ENCODE measurements at places on chromosomes 2 and 18.

GRCh38 chr18:26919627-26920026, 54.1 kb upstream of the AQP4 start:
- DNase-seq = no peak

- no peak for DNase-seq
These were observed 9.2 kb downstream of the RNMT start for GRCh38 chr18:13735681-13736080.

GRCh38 chr2:8566774-8567468, 114.9 kb upstream of the ID2 start:
- no peak for DNase-seq

GRCh38 chr2:45664635-45665261, 13.3 kb downstream of the PRKCE start:
- no peak for DNase-seq

DNA sequence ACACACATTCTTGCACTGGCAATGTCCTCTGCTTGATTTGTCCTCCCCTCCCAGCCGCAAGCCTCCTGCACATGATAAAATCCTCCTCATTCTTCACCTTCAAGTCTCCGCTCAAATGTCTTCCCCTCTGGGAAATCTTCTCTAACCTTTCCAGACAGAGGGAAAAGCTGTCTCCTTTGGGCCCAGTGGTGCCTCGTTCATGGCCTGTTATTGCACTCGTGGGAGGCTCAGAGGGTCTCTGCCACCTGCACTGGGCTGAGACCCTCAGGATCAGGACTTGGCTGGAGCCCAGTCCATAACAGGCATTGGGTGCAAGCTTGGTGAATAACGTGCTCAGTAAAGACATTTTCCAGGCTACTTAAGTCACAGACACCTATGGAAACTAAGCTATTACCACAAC, 68.6 kb downstream of the PTGR3 start:
- no peak for DNase-seq

- no peak for DNase-seq
These were observed 27.4 kb downstream of the CDK15 start for GRCh38 chr2:201833781-201834180.

GRCh38 chr2:160408959-160409291, 84.7 kb downstream of the RBMS1 start:
- DNase-seq = no peak

DNA sequence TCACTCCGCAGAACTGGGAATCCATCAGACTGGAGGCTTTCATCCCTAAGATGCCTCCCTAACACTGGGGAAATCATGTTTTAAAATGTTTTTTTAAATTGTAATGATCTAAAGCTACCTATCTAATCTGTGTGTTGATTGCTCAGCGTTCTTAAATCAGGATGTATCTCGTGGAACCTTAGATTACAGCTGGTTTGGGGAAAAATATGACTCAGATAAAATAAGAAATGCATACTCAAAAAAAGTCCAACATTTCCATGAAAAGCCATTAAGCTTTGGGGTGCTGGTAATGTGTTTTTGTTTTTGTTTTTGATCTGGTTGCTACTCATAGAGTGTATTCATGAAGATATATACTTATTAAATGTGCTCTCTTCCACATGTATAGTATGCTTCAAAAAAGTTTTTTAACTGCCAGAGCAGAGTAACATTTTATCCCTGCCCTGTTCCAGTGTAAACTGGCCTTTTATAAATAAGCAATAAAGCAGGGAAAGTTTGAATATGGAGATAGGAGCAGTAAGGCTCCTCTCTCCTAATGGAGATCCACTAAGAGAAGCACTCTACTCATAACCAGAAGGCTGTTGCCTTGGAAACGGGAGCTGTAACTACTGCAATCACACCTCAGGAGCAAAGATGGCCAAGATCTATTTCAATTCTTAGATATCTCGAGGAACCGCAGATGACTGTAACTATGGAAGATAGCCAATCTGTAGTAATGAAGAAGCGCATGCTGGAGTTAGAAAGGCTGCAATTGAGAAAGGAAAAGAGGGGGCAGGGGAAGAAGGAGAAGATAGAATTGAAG, 41.6 kb downstream of the ANKRD44 start:
- no peak for DNase-seq

GRCh38 chr2:106105151-106105922, 88.8 kb downstream of the UXS1 start:
- no peak for DNase-seq

DNA sequence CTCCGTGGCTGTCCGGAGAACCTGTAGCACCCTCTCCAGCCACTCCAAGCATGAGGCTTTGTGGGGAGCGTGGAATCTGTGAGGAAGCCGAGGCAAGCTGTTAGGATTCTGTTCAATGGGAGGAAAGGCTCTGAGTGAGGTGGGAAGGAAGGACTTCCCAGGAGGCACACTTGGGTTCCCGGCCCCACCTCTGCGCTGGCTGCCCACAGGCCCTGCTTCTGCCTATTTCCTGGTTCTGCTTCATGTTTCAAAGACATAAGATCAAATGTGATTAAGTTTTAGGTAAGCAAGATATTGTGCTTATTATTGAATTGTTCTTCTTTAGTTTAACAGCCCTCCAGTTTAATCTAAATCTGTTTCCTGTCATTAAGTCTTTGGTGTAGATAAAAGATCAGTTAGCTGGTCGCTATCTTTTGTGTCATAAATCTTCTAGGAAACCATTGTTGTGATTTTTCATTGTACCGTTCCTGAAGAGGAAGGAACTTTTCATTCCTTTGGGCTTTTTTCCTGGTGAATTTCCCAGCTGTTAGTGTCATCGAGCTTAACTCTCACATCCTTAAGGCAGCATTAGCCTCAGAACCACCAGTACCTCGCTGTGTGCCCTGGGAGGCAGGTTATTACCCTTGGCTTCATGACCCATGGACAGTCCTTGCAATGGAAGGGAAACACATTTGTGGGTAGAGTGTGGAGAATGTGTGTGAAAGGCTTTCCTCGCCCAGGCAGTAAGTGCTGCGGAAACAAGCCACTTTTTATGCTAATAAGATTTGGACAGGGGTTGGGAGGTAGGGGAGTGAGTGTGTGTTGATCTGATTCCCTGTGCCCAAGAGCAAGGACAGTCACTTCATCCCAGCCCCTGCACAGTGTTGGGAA, 61.9 kb upstream of the ALPP start:
- DNase-seq = no peak

DNA sequence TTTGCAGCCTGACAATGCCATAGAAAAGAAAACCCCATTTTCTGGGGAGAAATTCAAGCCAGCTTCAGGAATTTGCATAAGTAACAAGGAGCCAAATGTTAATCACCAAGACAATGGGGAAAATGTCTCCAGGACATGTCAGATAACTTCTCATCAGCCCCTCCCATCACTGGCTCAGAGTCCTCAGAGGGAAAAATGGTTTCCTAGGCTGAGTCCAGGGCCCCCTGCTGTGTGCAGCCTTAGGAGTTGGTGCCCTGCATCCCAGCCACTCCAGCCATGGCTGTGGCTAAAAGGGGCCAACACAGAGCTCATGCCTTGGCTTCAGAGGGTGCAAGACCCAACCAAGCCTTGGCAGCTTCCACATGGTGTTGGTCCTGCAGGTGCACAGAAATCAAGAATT, 63.7 kb upstream of the FANCL start:
- no peak for DNase-seq

GRCh38 chr2:113010088-113010487, 4.8 kb downstream of the IL36A start:
- DNase-seq = no peak

DNA sequence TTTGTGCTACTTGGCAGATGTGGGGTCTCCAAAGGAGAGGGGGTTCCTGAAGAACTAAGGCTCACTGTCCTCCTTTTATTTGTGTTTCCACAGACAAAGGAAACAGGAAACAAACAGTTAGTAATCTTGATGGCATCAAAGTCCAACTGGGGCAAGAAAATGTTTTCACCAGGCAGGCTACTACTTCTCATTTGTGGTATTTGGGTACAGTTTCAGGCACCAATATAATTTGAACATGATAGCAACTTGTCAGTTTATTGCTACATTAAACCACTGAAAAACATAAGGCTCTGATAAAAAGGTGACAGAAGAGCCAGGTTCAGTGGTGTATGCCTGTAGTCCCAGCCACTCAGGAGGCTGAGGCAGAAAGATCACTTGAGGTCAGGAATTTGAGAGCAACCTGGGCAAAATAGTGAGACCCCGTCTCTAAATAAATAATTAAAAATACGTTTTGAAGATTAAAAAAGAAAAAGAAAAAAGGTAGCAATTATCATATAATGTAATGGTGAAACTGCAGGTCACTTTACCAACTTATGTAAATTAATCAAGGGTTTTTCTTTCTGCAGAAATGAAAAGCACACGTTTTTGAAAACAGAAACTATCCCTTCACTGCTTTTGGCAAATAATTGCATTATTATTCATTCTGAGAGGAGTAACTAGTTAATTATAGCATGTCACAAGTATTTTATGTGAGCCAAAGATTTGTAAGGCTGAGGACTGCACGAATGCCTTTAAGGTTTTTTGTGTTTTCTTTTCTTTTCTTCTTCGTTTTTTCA, 157.5 kb upstream of the CAVIN2 start:
- DNase-seq = no peak

DNA sequence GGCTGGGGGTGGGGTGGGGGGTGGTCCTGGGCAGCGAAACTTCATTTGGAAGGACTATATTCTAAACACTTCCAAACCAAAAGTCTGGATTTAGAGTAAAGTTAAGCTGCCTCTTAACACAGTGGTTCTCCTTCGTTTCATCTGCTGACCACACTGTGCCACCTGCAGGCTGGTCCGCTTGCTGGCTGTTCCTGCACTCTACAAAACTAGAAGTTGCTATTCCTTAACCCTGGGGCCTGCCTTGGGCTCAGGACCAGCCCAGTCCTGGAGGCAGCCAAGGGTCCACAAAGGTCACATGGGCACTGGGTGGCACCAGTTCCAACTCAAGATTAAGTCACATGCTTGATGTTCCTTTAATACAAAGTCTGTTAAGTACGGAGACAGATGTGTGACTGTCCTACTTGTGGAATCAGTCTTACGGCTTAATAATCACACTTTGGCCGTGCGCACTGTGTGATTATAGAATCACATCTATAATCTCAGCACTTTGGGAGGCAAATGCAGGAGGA, 195.4 kb downstream of the FAM210A start:
- DNase-seq = peak; percentile 26

- no peak for DNase-seq
These were observed 91.5 kb downstream of the LIMS1 start for GRCh38 chr2:108625828-108626195.

- DNase-seq = no peak
These were observed 87.8 kb upstream of the RBMS1 start for GRCh38 chr2:160581448-160581847.

- no peak for DNase-seq
These were observed 585.0 kb downstream of the BCL11A start for GRCh38 chr2:59968441-59968840.

DNA sequence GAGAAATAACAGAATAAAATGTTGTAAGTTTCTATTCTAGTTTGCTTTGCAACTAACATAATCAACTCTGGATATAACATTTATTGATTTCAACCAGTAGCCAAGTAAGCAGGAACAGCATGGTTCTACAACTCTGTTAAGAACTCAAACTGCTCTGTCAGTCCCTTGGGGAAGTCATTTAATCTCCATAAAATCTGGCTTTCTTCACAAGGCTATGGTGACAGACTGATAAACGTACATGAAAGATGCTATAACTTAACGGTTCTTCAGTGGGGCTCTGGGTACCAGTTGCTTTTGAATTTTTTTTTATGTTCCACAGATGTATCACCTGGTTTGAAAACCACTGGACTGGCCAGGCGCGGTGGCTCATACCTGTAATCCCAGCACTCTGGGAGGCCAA, 10.3 kb downstream of the PSME4 start:
- DNase-seq = no peak

DNA sequence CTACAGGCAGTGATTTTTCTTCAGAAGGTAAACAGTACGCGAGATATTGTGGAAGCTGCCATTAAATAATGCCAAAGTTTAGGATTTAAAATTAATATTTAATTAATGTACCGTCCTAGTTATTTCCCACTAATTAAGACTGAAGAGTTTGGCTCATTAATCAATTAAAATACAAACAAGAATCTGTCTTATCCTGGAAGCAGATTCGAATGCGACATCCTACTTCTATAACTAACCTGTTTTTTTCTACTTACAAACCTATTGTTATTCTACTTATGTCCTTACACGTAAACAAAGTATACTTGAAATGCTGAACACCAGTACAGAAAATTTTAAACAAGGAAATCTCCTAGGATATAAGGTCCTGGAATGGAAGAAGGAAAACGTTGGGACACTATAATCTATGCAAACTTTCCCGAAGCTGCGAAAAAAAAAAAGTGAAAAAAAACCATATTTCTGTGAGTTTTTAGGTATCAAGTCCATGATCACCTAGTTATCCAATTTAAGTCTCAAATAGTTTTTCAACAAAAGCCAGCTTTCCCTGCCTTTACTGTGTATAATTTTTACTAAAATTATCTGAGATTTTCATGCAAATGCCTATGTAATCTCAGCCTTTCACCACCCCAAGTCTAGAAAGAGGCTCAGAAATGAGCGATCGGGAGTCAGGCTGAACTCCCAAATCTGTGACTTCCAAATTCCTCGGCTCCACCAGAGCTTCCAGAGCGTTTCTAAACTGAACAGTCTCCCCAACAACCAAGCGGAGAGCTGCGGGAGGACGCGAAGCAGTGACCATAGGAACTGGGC, 1.2 kb upstream of the C2orf15 start:
- no peak for DNase-seq

DNA sequence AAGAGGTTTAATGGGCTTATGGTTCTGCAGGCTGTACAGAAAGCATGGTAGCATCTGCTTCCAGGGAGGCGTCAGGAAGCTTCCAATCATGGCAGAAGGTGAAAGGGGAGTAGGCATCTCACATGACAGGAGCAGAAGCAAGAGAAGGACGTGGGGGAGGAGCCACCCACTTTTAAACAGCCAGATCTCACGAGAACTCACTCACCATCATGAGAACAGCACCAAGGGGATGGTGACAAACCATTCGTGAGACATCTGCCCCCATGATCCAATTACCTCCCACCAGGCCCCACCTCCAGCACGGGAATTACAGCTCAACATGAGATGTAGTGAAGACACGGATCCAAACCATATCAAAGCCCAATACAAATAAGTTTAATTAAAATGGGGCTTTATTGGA, 113.8 kb downstream of the ATL2 start:
- DNase-seq = no peak
